ENCODE measurements at places on chromosomes 11 and 22.

DNA sequence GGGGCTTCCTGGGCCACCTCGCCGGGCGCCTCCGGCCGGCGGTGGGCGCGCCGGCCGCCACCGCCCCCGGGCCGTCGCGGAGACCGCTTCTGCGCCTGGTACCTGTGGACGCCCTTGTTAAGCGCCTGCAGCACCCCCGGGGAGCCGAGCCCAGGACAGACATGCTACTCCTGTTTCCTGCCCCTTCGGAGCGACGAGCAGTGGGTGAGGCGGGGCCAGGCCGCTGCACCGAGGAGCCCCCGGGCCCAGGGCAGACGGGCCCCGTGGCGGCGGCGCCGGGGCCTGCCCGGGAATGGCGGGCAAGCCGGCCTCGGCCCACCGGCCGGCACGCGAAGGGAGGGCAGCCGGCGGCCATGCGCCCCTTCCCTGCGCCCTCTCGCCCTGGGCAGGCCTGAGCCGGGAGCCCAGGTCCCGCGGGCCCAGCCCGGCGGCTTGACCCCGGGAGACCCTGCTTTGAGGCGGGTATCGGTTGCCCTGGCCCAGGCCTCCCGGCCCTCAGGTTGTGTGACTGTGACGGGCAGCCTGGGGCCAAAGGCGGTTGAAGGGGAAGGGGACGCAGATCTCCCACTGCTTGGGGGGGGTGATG is 789 bp upstream of the KDM2A start:
- peak; percentile 43 for DNase-seq

DNA sequence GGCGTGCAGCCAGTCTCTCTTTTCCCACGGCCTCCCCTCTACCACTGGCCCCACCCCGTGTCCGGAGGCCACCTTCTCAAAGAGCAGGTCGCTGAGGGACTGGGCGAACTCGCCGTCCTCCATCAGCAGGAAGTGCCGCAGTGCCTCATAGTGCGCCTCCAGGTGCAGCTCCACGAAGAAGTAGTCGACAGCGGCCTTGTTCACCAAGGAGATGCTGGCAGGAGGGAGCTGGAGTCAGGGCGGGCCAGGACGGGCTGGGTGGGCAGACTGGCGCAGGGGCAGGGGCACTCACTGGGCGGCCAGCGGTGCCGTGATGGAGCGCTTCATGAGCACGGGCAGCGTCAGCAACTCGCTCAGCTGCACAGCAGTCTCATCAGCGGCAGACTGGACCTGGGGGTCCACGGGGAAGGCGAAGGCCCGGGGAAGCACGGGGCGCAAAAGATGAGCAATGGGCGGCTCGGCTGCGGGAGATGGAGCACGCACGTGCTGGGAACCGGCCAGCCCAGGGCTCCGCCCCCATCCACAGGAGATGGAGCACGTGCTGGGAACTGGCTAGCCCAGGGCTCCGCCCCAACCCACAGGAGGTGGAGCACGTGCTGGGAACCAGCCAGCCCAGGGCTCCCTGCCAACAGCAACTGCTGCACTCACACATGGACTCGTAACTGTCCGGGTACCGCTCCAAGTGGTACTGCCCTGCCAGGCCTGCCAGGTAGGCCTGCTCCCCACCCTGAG is 18.4 kb downstream of the SELENOO start:
- DNase-seq, result no peak

- no peak for DNase-seq
Measured at GRCh38 chr11:35163702-35164496, 24.9 kb downstream of the CD44 start.

DNA sequence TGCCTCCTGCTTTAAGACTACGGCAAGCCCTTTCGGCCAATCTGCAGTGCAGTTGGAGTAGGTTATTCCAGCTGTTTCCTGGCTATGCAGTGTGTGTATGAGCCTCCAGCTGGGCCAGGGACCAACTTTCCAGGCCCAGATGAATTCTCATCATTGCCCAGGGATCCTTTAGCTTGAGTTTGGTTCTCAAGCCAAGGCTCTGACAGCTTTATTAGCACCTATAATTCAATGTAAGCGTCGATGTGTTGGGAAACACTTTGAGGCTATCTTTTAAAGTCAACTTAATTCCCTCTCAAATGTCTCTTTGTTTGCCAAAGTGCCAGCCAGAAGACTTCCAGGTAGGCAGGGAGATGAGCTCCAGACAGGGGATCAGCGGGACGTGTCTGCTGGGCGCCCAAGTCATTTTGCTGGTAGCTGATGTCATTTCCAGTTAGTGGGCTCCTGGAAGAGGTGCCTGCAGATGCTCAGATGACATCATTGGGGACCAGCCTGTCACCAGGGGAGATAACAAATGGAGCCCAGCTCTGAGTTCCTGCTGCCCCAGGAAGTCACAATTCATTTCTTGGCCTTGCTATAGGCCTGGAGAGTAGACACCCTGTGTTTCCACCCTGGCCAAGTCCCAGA is 520.4 kb downstream of the SOX6 start:
- DNase-seq, result no peak
